Activated CD4-positive, alpha-beta memory T cell treated with anti-CD3 and anti-CD28 coated beads for 36 hours (primary cell): ENCODE measurements at places on chromosomes 13 and 19.

DNA sequence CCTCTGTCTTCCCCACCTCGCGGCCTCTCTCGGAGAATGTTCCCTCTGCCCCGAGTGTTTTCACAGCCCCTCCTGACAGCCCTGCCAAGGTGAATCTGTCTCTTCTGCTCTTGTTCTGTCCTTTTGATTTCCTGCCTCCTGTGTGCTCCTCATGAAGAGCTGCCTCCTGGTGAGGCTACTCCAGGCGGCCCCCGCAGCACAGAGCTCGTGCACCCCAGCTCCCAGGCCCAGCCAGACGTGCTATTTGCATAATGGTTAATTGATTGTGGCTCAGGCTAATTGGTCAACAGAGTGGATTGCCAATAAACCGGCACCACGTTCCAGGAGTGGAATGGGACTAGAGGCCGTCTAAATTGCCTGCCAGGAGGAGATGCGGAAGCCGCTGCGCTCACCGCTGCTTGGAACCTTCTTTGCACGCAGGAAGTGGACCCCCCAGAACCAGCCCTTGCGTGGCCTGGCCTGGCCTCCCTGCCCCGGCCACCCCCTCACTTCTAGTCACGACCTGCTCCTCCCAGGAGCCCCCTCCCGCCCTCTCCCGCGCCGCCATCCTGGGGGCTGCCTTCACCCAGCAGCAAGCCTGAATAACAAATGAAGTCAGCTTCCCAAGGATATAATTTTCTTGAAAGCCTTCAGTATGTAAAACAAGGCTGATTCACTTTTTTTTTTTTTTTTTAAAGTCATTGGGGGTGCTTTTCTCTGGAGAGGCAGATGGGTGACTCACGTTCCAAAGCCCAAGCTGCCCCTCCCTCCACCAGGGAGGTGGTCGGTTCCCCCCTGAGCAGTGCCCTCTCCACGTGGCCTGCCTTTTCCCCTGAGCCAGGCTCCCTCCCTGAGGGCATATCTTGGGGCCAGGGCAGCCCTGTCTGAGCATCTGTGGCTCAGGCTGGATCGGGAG, 144.0 kb downstream of the KDM4B start:
- no peak for DNase-seq

DNA sequence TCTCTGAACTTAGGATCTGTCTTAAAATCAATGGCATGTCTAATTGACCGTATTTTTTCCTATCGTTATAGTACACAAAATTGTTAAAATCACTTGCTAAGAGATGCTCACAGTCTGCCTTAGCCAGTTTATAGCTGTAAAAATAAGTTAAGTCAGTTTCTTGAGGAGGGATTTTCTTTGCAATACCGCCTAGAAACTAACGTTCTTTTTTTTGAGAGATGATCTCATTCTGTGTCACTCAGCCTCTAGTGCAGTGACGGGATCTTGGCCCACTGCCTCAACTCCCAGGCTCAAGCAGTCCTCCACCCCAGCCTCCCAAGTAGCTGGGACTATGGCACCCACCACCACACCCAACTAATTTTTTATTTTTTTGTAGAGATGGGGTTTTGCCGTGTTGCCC, 4.4 kb downstream of the CKAP2 start:
- DNase-seq, result no peak

GRCh38 chr19:16289594-16289993, 35.0 kb upstream of the KLF2 start:
- DNase-seq, result no peak

DNA sequence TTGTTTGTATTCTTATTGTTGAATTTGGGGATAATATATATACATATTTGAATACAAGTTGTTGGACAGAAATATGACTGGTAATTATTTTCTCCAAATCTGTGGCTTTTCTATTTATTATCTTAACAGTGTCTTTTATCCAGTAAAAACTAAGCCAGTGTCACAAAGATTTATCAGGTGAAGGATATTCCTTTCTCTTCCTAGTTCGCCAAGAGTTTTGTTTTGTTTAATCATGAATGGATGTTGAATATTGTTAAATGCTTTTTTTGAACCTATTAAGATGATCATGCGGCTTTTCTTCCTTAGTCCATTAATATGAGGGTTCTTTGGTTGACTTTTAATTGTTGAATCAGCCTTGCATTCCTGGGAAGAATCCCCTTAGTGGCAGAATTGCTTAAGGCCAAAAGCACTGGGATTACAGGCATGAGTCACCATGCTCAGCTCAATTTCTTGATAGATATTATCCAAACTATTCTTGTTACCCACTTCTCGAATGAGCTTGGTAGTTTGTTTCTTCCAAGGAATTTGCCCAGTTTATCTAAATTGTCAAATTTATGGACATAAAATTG, 53.3 kb downstream of the TEX26 start:
- no peak for DNase-seq

- no peak for DNase-seq
These were observed 30.7 kb upstream of the LPAR6 start for GRCh38 chr13:48443442-48444208.

GRCh38 chr13:110644892-110645521, 29.7 kb downstream of the NAXD start:
- DNase-seq, result peak; percentile 61

DNA sequence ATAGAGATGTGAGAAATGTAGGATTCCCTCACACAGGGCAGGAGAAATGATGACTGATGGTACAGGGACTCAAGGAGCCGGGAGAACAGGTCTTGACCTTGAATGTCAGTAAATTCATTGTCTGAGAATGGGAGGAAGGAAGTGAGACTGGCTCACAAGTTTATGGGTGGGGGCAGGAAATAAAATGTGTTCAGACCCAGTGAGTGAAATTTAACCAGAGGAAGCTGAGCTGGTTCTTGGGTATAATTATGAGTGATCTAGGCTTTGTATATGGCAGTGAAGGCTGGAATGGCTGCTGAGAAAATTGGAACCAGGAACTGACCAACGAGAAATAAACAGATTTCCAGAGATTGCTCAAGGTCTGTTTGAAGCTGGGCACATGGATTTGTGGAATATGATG, 6.3 kb upstream of the IGSF23 start:
- DNase-seq, result no peak

DNA sequence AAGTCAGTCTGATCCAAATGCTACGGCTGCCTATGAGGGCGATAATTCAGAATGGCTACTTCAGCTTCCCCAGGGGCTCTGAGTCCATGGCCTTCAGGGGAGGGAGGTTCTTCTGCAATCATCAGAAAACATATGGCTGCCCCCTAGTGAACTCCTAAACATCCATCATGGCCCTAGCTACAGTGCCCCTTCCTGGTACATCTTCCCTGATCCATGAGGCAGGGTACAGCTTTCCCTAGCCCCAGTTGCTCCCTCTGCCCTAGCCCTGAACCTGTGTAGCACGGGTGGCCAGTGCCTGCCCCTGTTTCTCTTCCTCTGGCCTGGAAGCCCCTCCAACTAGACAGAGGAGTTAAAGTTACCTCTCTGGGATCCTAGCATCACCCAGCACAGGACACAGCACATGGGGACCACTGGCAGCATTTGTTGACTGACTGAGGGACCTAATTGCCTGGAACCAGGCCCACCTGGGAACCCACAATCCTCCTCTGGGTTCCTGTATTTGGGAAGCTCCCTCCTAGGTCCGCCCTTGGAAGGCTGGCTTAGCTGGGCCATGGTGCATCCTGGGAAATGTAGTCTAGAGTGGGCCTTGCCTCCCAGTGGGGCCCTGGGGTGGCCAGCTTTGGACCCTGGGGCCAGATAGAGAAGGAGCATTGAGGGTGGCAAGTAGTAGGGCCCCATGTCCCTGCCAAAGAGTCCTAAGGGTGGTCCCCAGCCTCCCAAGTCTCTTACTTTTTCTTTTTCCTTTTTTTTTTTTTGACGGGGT, 17.7 kb upstream of the SEMA6B start:
- DNase-seq, result no peak

DNA sequence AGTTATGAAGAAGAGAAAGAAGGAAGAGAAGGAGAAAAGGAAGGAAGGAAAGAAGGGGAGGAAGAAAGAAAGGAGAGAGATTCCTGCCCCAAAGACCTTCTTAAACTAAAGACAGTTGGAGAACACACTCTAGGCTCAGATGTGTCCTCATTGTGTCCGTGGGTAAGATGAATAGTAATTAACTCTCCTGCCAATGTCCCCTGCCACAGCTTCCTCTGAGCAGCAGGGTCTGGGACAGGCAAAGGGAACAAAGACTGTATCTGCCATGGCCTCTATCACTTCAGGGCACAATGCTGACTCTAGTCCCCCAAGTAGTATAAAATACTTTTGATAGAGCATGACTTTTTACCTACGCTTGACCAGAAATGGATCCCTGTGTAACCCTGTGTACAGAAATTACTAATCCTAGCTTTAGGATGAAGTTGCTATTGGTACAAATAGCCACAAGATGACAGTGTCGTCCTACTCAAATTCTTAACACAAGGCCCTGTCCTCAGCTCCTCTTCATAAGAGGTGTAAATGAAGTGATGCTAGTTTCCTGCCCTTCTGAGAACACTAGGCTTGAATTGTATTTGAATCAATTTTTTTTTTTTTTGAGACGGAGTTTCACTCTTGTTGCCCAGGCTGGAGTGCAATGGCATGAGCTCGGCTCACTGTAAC, 186.2 kb upstream of the GPR12 start:
- DNase-seq, result no peak

GRCh38 chr19:40396886-40397567, 7.0 kb upstream of the HIPK4 start:
- no peak for DNase-seq

DNA sequence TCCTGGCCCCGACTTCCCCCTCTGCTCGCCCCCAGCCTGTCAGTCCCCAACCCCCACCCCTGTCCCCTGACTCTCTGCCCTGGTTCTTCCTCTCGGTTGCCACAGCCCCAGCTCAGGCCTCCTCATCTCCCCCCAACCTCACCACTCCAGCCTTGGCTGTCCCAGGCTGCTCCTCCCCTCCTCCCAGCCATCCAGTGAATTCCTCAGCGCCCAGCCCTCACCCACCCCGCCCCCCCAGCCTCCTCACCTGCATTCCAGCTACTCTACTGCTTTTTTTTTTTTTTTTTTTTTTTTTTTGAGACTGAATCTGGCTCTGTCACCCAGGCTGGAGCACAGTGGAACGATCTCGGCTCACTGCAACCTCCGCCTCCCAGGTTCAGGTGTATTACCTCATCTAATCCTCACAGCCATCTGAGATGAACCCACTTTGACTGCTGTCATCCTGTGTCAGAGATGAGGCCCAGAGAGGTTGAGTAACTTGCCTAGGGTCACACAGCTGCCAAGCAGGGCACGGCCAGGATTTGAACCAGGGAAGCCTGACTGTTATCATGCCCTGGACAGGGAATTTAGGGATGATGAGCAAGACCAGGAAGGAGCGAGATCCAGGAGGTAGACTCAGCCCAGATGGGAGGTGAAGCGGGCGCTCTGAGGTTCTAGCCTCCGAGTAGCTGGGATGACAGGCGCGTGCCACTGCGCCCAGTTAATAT, 2.6 kb downstream of the SULT2B1 start:
- no peak for DNase-seq

DNA sequence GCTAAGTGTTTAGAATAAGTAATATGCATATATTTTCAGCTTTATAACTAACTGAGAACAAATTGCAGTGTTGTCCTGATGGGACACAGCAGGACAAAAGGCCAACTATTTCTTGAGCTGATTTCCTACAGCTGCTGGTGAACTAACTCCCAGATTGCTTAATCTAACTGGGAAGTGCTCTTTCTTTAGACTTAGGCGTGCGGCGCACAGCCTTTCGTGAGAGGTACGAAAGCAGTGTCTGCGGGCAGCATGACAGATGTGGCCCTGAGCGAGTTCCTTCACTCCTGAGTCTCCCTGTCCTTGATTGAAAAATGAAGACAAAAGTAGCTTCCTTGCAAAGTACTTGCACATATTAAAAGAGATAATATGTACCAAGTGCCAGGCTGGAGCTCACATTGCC, 47.3 kb upstream of the NPAS1 start:
- DNase-seq, result no peak

- no peak for DNase-seq
These were observed 863.9 kb upstream of the GPC6 start for GRCh38 chr13:92362717-92363116.

- no peak for DNase-seq
These were observed 441.7 kb downstream of the IRS2 start for GRCh38 chr13:109344552-109345157.

- peak; percentile 68 for DNase-seq
These were observed 1.1 kb upstream of the KCTD15 start for GRCh38 chr19:33795370-33796163.

DNA sequence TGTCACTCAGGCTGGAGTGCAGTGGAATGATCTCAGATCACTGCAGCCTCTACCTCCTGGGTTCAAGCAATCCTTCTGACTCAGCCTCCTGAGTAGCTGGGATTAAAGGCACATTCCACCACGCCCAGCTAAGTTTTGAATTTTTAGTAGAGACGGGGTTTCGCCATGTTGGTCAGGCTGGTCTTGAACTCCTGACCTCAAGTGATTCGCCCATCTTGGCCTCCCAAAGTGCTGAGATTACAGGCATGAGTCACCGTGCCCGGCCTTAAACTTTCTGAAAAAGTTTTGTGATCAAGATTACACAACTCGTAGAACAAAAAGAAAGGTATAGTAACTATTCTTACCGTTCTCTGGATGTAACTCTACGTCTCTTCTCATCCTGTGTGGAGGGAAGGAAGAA, 21.2 kb downstream of the DNMT1 start:
- no peak for DNase-seq

GRCh38 chr19:10219678-10220077, 11.5 kb downstream of the S1PR2 start:
- DNase-seq, result peak; percentile 61

- no peak for DNase-seq
These were observed 74.9 kb downstream of the SOX1 start for GRCh38 chr13:112141643-112142400.

GRCh38 chr19:58033741-58034476, at the start of gene ZSCAN1:
Gene ZSCAN1 (plus strand): TSS chr19:58034025. CDS start chr19:58037837, 3,812 bp downstream.
- peak; percentile 12 for DNase-seq

GRCh38 chr19:45768655-45768983, 433 bp downstream of the SIX5 start:
- peak; percentile 59 for DNase-seq

DNA sequence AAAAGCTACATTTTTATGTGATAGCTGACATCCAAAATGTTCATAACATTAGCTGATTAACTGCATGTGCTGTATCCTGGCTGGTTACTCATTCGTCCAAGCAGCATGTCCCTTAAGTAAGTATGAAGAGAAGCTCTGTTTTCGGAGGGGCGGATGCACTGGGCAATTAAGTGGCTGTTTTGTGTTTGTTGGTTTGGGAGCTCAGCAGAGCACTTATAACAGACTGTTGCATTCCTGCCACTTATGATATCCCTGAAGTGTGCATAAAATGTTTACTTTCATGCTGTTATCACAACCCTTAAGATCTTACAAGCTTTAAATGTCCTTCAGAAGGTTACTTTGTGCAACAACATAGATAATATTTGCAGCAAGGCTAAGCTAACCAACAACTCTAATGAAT, 264.1 kb downstream of the NALCN start:
- DNase-seq, result no peak

- DNase-seq, result peak; percentile 79
These were observed 8.7 kb downstream of the MAP2K2 start for GRCh38 chr19:4115050-4115817.
